H9 (cell line): ENCODE measurements at places on chromosomes 13 and 19. TPM values are rescaled to one million over a fixed set of nuclear protein-coding genes. Genes with fewer than 3 reads are reported as not detected.

GRCh38 chr19:32902448-32902847, 32.9 kb upstream of the SLC7A9 start:
- no peak overlapping the region for H3K27ac ChIP-seq
- H3K4me3 ChIP-seq = no peak overlapping the region
- no peaks in the 10 kb centered on the region for H3K27me3 ChIP-seq
- peaks cover 8% of the 10 kb centered on the region for H3K36me3 ChIP-seq
- H3K4me1 ChIP-seq = peaks cover 5% of the 10 kb centered on the region; the same call in 1 of the 2 replicates

DNA sequence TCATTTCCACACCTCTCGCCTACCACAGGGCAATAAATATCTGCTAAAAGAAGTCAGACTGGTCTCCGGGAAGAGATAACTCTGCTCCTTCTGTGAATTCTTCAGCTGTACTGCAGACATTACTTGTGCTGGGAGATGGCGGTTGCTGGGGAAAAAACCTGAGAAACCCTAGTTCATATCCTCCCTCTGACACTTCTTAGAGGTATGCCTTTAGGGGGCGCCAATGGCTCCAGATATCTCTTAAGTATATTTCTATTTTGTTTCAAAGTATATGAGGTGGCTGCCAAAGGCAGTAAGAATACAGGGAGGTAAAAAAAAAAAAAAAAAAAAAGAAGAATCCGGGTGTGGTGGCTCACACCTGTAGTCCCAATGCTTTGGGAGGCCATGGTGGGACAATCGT, 175.2 kb downstream of the PAN3 start:
- no peak overlapping the region for H3K4me3 ChIP-seq
- H3K4me1 ChIP-seq = no peaks in the 10 kb centered on the region
- H3K36me3 ChIP-seq = peaks cover 17% of the 10 kb centered on the region; the same call in 2 of the 3 replicates
- H3K27me3 ChIP-seq = no peaks in the 10 kb centered on the region

- H3K27me3 ChIP-seq = no peaks in the 10 kb centered on the region
- H3K4me1 ChIP-seq = no peaks in the 10 kb centered on the region; the same call in 1 of the 2 replicates
- H3K36me3 ChIP-seq = no peaks in the 10 kb centered on the region; the same call in 1 of the 2 replicates
- DNase-seq = no peak
- H3K4me3 ChIP-seq = no peak overlapping the region
- no peak overlapping the region for H3K27ac ChIP-seq
Observed at GRCh38 chr13:79532576-79532975, 51.6 kb downstream of the NDFIP2 start.

- H3K36me3 ChIP-seq = peaks cover 8% of the 10 kb centered on the region
- DNase-seq = peak; percentile 32
- no peak overlapping the region for H3K27ac ChIP-seq
- peaks cover 4% of the 10 kb centered on the region; the same call in 1 of the 2 replicates for H3K27me3 ChIP-seq
- peak overlapping the region; percentile 65 for H3K4me3 ChIP-seq
- H3K4me1 ChIP-seq = no peaks in the 10 kb centered on the region
Observed at GRCh38 chr19:45901432-45901911, 941 bp downstream of the MYPOP start.

GRCh38 chr19:42274065-42274682, 5.1 kb downstream of the CIC start:
- H3K36me3 ChIP-seq = peaks cover 4% of the 10 kb centered on the region; the same call in 2 of the 3 replicates
- H3K27ac ChIP-seq = no peak overlapping the region
- no peak for DNase-seq
- H3K4me1 ChIP-seq = no peaks in the 10 kb centered on the region; the same call in 1 of the 2 replicates
- H3K4me3 ChIP-seq = no peak overlapping the region

GRCh38 chr19:41623360-41623759, 3.5 kb downstream of the CEACAM4 start:
- no peaks in the 10 kb centered on the region for H3K4me1 ChIP-seq
- H3K36me3 ChIP-seq = peaks cover 4% of the 10 kb centered on the region; the same call in 2 of the 3 replicates
- no peaks in the 10 kb centered on the region for H3K27me3 ChIP-seq
- H3K27ac ChIP-seq = no peak overlapping the region

Gene CARM1
- 111 and 113 TPM in 2 replicates for total RNA-seq
